ENCODE measurements at places on chromosomes 1 and 21.

DNA sequence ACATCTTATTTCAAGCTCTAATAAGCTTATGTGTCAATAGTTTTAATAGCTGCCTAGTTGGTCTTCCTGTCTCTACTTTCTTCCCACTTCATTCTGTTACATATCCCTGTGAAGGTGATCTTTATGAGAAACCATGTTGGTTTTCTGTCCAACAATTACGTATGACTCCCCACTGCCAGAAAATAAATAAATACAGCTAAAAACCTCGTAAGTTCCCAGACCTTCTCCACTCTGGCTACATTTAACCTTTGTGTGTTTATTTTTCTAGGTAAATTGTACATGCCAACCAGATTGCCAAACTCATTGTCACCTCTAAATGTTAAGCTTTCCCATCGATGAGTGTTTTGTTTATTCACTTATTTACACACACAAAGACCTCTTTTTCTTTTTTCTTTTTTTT, 147.2 kb downstream of the CRB1 start:
- DNase-seq, result no peak

- DNase-seq, result no peak
Measured at GRCh38 chr1:154014154-154014907, 23.8 kb downstream of the RPS27 start.

- no peak for DNase-seq
Measured at GRCh38 chr1:99634971-99635624, 10.8 kb upstream of the PALMD start.

DNA sequence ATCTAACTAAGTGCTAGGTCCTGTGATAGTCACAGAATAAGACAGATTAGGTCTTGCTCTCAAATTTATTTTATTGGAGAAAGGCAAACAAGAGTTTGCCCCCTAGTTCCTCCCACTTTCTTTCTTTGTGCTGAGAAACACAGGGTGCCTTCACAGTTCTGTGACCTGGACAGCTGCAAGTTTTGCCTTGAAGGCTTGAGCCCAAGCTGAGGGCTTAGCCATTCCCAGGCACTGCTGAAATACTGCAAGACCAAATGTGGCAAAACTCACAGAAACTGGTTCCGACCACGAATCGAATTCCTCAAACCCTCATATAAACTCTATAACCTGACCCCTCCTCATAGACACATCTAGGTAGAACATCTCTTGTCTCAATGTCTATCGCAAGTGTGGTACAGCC, 227.9 kb downstream of the RERE start:
- no peak for DNase-seq

DNA sequence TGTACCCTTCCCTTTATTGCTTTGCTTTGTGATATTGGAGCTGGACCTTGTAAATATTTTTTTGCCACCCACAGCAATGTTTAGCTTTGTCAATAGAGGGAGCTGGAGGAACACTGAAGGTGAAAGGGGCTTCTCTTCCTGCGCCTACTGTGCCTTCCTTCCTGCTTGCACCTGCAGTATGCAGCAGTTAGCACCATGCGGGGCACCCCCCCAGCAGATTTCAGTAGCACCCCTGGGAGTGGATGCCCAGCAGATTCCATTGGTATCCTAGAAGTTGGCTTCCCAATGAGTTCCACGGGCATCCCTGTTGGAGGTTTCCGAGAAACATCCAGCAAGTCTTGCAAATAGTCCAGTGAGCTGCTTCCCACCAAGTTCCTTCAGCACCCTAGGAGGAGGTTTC, 25.6 kb downstream of the S100A10 start:
- no peak for DNase-seq

- DNase-seq, result no peak
Measured at GRCh38 chr1:192747943-192748342, 60.9 kb upstream of the RGS2 start.

DNA sequence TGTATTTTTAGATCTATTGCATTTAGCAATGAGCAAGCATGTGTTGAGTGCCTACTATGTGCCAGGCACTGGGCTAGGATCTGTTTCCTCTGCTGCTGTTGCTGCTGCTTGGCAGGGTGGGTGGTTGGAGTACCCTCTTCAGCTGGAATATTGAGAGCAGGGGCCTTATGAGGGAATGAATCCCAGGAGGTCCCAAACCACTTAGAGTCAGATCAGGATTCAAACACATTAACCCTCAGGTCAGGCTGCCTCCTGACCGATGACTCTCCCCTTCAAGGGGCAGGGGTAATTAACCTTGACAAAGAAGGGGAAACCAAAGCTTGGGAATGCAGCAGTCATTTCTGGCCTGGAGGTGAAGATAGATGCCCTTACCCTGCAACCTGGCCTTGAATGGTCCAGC, 138.0 kb downstream of the IGSF21 start:
- DNase-seq, result no peak

GRCh38 chr1:38786040-38786436, 73.5 kb downstream of the RRAGC start:
- DNase-seq, result no peak

DNA sequence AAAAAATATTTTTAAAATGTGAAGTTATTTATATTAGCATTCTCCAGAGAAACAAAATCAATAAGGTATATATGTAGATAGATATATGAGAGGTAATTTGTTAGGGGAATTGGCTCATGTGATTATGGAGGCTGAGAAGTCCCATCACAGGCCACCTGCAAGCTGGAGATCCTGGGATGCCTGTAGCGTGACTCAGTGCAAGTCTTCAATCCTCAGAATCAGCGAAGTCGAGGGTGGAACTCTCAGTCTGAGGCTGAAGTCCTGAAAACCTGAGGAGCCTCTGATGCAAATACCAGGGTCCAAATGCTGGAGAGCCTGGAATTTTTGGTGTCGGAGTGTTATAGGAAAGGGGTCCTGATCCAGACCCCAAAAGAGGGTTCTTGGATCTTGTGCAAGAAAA, 658.5 kb downstream of the USP25 start:
- no peak for DNase-seq

DNA sequence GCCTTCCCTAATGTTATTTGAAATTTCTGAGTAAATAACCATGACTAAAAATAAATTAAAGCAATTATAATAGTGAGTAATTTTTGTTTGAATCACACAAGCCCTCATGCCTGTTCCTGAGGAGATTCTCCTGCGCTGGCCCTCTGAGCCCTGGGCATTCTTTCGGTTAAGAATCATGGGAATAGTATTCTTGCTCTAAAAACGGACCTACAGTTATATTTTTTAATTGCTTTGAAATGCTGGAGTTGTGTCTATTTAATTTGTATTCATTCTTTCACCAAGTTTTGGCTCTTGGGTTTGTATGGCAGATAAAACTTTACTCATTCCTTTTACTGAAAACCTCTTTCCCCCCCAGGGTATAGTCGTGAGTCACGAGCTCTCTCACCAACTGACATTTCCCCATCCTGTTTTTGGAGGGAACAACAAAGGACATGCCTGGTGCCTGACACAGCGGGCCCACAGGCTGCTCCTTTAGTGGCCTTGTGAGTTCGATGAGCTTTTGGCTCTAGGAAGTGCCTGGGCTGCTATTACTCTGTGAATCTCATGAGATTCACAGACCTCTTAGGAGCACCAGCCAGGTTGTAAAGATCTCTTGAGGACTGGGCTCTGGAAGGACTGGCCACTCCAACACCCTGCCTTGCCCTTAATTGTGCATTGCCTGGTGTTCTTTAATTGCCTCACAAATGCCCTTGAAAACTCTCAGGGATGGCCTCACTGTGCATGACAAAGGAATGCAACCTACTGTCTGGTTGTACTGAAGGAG, 58.6 kb downstream of the DDR2 start:
- DNase-seq, result no peak

DNA sequence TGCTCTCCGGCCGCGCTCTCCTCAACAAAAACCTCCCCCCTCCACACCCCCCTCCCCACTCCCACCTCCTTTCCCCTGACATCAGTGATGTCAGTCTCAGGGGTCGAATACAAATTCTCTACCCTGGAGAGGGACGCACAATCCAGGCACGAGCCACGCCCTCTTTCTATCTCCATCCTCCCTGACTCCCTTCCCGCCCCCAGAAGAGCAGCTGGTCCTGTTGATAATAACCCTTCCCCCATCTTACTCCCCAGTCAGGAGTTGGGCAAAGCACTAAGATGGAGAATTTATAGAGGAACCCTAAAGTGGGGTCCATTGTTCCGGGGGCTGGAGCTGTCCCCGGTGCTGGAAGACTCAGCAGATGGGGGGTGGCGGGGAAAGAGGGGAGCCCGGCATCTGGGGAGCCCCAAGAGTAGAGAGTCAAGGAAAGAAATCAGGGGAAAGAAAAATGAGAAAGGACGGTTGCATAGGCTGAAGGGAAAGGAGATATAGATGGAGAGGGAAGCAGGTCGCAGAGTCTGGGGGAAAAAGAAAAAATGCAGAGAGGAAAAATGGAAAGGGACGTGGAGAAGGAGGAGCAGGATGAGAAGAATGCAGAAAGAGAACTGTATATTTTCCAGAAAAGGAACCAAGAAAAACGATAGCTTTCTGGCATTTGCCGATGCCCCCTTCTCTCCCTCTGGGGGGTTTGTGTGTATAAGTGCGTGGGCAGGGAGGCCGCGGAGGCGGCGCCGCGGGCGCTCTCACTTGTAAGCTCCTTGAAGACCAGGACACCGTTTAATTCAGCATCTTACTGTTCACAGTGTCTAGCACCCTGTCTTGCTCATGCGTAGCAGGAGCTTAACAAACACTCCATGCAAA, at the start of gene CELF3:
Gene CELF3 (minus strand): TSS at position 33 of the 861 bp plus-strand sequence. CDS start 783 bp downstream, outside the sequence.
- DNase-seq, result peak; percentile 43

GRCh38 chr1:186865253-186865652, 36.5 kb downstream of the PLA2G4A start:
- DNase-seq, result no peak

- no peak for DNase-seq
Measured at GRCh38 chr21:19076031-19076430, 672.4 kb upstream of the TMPRSS15 start.

GRCh38 chr21:31713973-31714740, 17.8 kb downstream of the SCAF4 start:
- DNase-seq, result no peak

DNA sequence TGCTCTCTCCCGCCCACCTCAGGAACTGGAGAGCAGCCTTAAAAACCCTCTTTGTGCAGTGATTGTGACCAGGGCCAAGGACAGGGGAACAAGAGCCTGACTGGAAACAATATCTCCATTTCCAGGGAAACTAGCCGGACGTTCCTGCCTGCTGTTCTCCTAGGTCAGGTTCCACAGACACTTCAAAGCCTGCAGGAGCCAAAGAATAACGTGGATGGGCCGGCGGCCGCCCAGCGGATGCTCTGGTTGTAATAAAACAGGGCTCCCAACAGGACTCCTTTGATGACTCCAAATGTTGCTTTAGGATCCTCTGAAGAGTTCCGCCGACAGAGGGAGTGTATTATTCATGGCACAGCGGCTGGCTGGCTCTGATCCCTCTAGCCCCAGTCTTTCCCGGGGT, 162.2 kb downstream of the PLXNA2 start:
- DNase-seq, result no peak

- DNase-seq, result no peak
Measured at GRCh38 chr1:218982482-218982881, 191.2 kb upstream of the LYPLAL1 start.

DNA sequence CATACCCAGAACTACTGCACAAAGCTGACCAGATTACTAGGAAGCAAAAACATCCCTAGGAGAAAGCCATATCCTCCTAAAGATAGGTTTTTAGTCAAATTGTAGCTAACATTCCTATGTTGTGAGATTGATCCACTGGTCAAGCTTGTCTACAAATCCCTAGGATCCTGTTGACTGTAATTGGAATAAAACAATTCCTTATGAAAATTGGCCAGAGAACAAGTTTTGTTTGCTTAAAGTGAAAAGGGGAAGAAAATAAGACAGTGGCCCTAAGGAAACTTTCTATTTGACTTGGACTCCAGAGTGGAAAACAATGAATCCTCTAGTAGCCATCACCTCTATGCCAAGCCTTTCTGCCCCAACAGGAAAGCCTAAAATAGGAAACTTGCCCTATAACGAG, 645.2 kb upstream of the USP24 start:
- no peak for DNase-seq

DNA sequence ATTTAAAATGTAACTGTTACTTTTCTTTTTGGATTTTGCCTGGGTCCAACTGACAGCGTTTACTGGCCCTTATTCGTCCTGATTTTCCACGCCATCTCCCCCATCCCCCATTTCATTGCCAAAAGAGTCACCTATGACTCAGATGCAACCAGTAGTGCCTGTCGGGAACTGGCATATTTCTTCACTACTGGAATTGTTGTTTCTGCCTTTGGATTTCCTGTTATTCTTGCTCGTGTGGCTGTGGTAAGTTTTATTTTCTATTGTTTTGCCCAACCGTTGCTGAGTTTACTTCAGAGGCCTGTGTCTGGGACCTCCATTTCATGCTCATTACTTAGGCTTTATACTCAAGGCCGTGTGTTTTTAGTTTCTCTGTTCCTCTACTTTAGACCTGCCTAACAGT, 9.3 kb downstream of the LEPR start:
- DNase-seq, result no peak

- no peak for DNase-seq
Measured at GRCh38 chr1:239914751-239915231, 176.9 kb upstream of the FMN2 start.

DNA sequence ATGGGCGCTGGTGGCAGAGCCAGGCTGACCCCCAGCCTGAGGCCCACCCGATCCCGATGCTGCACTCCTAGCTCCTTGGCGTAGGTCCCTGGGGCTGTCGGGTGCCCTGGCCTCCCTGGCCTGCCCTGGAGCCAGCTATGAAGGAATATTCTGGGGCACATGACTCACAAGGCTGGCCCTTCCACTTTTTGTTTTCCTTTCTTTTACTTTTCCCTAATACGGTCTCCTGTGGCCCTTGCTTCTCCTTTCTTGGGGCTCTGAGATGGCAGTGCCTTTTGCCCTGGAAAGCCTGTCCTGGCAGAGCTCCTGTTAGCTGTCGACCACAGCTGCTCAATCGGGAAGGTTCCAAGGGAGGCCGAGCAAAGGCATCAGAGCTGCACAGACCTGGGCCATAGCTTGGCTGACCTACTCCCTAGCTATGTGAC, 22.1 kb downstream of the ARHGEF10L start:
- no peak for DNase-seq

- DNase-seq, result no peak
Measured at GRCh38 chr1:183941001-183941400, 96.5 kb downstream of the COLGALT2 start.

- DNase-seq, result no peak
Measured at GRCh38 chr21:33816174-33816573, 99.4 kb downstream of the ATP5PO start.

GRCh38 chr1:155455588-155456195, 106.9 kb downstream of the ASH1L start:
- DNase-seq, result no peak

- no peak for DNase-seq
Measured at GRCh38 chr1:159181328-159182024, 10.1 kb downstream of the CADM3 start.

Data from globus pallidus (tissue), 1 donor.